ENCODE measurements at places on chromosomes 12 and 14.

GRCh38 chr14:37903343-37904191, 304.1 kb upstream of the SSTR1 start:
- DNase-seq, result no peak

- no peak for DNase-seq
Measured at GRCh38 chr14:99484106-99484505, 2.9 kb downstream of the CCNK start.

GRCh38 chr14:63287666-63288483, 30.9 kb downstream of the GPHB5 start:
- DNase-seq, result no peak

DNA sequence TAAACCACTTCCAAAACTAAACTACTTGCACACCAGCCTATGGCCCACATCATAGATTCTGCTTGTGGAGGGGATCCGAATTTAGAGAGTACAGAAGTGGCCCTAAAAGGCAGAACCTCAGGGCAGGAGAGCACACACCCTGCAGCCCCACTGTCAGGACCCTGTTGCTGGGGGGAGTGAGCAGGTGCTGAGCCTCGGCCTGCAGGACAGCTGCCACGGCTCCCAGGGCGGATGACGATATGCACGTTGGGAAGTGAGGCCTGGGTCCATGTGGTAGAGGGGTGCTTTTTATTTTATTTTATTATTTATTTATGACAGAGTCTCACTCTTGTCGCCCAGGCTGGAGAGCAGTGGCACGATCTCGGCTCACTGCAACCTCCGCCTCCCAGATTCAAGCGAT, 73.5 kb downstream of the TNFAIP2 start:
- DNase-seq, result no peak

- DNase-seq, result no peak
Measured at GRCh38 chr12:124747426-124748161, 116.1 kb downstream of the SCARB1 start.

DNA sequence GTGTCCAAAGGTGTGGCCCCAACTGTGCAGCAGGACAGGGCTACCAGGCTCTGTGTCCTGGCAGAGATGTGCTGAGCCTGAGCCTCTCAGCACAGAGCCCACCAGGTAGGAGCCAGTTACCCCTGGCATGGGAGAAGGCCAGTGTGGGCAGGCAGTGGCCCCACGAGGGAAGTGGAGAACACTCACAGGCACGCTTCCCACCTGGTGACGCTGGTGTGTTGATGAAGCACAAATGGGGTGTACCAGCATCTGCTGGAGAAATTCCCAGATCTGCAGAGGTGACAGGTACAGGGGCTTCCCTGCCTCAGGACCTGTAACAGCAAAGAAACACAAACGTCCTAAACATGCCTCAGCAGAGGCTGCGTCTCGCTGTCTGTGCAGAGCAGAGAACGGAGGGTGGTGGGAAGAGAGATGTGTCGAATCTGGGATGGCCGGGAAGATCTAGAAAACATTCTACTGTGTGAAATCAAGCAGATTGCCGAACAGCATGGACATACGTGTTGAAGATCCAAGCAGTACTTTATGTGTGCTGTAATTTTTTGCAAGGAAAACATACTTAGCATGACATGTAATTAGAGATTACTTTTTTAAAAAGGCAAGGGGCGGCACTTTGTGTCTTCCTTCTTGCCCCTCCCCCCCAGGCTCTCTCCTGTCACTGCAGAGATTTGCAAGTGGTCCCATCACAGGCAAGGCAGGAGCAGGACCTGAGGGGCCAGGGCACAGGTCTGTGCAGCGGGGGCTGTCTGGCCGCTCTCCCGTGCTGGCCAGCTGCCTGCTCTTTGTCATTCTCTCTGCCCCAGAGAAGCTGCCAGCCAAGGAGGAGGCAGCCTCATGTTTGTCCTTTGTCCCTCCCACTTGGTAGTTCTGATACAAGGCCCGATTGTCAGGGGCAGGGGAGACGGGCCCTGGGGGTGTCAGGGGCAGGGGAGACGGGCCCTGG, 17.3 kb downstream of the HIP1R start:
- DNase-seq, result no peak

DNA sequence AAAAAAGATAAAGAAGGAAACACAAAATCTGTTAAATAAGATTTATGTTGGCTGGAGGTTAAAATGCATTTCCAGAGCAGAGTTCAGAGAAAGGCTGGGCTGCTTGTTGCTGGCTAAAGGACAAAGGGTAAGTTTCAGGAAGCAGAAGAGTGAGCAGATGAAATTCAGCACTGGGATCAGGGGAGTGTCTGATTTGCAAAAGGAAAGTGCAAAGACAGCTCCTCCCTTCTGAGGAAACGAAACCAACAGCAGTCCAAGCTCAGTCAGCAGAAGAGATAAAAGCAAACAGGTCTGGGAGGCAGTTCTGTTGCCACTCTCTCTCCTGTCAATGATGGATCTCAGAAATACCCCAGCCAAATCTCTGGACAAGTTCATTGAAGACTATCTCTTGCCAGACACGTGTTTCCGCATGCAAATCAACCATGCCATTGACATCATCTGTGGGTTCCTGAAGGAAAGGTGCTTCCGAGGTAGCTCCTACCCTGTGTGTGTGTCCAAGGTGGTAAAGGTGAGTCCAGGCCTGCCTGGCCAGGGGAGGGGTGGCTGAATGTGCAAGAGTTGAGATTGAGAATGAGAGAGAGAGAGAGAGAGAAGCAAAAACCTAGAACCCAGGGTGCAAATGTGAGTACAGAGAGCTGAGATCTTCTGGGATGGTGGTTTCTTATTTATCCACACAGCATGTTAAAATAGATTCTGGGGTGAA, at the start of gene OAS1:
Gene OAS1, plus strand, starts transcription at position 251 of the 703 bp plus-strand sequence. Its CDS starts 78 bp downstream, at position 329.
- peak; percentile 5 for DNase-seq

GRCh38 chr12:40226705-40227104, 1.9 kb downstream of the LRRK2 start:
- DNase-seq, result no peak

- no peak for DNase-seq
Measured at GRCh38 chr12:18130851-18131250, 40.9 kb upstream of the RERGL start.

- no peak for DNase-seq
Measured at GRCh38 chr14:93701562-93701961, 86.7 kb downstream of the PRIMA1 start.

- DNase-seq, result no peak
Measured at GRCh38 chr14:93838238-93838637, 50.0 kb upstream of the PRIMA1 start.

DNA sequence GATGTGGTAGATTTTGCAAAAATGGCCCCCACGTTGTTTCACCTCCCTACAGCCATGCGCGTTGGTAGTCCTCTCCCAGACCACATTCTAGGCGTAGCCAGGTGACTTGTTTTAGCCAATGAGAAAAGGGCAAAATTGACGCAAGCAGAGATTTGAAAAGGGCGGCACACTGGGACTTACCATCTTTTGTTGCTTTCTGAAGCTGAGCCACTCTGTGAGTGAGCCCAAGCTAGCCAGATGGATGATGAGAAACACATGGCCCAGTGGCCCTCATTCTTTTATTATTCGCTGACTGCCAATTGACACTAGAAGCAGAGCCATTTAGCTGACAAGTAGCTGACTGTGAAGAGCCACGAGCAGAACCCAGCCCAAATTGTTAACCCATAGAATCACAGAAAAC, 142.0 kb upstream of the GZMB start:
- no peak for DNase-seq

DNA sequence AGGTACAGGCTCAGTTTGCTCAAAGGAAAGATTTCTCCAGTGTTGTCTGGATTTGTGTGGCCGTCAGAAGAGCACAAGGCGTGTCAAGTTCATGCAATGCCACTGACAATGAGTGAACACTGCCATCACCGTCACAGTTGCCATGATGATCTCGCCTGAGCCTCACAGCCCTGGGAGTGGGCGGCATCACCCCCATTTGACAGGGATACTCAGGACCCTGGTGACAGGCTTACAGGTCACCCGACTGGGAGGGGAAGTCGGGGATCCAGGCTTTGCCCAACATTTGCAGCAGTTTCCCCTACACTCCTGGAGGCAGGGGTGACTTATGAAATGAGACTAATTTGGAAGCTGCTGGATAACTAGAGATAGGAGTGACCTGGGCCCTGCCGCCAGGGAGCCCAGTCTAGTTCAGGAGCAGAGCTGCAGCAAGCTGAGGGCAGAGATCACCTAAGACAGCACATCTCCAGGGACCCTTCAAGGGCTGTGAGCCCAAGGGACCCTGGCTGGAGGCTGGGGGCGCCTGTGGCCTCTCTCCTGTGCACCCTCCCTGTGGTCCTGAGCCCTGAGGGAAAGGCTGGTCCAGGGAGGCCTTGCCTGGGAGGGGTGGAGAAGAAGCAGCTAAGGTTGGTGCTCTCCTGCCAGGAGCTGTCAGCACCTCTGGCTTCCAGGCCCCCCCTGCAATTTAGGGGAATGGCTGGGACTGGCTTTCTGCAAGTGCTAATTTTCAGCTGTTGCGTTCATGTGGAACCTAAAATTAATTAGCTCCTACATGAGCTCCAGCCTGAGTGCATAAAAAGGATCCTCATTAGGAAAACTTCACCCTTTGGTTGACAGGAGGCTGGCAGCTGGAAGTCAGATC, 32.4 kb upstream of the BEGAIN start:
- no peak for DNase-seq

GRCh38 chr12:23376238-23376637, 573.2 kb downstream of the SOX5 start:
- no peak for DNase-seq

DNA sequence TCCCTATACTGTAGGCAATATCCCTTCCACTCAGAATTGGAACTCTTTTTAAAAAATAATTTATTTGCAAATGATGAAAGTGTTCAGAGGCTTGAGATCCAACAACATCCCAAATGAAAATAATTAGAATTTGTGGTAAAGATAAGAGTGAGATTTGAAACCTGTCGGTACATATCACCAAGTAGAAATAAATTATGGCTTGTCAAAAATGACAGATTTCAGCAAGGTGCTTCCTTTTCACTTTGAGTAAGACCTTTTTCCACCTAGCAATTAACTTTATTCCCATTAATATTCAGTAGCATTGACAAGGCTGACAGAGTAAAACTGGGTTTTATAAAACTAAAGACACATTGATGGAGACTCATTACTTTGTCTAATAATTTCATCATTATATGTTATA, 107.7 kb upstream of the PRKD1 start:
- no peak for DNase-seq

- no peak for DNase-seq
Measured at GRCh38 chr12:65699251-65699650, 125.0 kb upstream of the HMGA2 start.

- no peak for DNase-seq
Measured at GRCh38 chr12:31521964-31522363, 69.0 kb downstream of the DENND5B start.

- no peak for DNase-seq
Measured at GRCh38 chr14:91351512-91351862, 66.1 kb downstream of the CCDC88C start.

DNA sequence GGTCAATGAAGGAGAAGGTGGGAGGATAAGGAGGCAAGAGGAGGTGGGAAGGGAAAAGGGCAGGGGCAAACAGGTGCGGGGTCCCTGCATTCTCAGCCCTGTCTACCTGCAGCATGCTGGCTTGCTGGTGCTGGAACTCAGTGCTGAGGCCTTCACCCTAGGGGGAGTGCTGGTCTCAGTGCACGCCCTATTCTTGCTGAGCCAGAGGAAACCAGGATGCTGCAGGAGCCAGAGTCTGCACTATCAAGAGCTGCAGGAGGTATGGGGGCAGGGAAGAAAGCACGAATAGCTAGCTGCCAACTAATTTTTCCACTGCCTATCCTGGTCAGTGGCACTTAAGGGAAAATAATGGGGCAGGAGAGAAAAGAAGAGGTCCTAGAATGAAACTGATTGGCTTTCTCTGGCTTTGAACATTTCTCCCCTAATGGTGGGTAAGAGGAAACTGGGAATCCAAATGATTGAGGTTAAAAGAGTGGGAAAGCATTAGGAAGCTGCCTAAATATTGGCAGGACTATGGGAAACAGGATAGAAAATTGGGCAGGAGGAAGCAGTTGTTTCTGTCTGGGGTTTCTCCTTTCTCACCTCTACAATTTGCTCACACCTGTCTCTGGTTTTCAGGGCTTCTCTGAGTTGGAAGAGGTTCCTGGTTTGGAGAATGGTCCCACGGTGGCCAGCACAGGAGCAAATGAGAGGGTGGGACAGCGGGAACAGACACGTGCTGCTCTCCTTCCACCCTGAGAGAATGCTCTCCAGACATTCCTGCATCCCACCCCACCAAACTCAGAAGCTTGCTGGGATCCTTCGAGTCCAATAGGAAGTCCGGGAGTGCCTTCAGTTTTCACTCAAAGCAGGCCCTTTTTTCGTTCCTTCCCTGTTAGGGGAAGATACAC, 1.9 kb downstream of the TMEM253 start:
- DNase-seq, result no peak

GRCh38 chr12:107843351-107844311, 69.1 kb downstream of the ASCL4 start:
- no peak for DNase-seq

DNA sequence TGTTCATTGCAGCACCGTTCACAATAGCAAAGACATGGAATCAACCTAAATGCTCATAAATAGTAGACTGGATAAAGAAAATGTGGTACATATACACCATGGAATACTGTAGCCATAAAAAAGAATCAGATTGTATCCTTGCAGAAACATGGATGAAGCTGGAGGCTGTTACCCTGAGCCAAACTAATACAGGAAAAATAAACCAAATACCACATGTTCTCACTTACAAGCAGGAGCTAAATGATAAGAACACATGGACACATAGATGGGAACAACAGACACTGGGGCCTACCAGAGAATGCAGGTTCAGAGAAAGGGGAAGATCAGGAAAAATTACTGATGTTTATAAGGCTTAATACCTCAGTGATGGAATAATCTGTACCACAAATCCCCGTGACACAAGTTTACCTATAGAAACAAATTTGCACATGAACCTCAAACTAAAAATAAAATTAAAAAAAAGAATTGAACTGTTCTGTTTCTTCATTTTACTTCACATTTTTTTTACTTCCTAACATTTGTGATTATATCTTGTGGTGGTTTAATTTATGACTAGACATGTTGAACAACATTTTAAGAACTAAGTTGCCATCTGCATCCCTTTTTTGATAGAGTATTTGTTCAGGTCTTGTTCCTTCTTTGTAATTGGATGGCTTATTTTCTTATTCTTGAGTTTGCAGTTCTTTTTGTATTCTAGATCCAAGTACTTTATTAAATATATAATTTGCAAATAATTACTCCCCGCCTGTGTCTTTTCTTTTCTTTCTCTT, 835.2 kb downstream of the FSCB start:
- DNase-seq, result no peak

DNA sequence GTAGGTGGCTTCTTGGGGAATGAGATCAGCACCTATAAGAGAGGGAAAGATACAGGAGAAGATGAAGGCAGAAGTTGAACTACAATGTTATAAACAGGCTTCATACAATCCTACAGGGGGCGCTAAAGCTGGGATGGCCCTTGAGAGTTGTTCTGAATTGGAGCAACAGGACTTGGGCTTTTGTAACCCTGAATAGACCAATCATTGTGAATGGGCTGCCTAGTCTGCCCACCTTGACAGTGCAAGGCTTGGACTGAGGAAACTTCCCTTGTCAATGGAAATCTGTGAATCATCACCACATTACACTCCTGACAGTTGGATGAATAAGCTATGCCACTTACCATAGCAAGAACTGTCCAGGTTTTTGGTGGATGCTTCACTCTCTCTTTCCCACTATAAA, 306.1 kb downstream of the KCNC2 start:
- DNase-seq, result no peak
